GM20000 (cell line): ENCODE measurements at places on chromosomes 7 and 10.

GRCh38 chr7:32500922-32501341, 5.6 kb downstream of the AVL9 start:
- DNase-seq: no peak

GRCh38 chr7:28979776-28980175, 21.6 kb upstream of the TRIL start:
- DNase-seq: no peak

DNA sequence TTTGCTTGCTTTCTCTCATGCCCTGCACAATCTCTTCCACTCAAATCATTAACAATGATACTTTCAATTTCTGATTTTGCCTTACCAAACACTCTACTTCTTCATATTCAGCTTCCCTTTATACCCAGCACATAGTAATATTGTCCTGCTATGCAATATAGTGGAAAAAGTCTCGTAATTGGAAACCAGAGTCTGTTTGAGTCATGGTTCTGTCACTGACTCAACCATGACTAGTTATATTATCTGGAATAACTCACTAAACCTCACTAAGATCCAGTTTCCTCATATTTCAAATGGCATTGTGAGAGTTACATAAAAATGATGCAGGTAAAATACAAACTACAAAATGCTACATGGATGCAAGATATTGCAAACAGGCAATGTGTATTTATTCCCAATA, 98.5 kb upstream of the LRRTM3 start:
- DNase-seq: no peak

DNA sequence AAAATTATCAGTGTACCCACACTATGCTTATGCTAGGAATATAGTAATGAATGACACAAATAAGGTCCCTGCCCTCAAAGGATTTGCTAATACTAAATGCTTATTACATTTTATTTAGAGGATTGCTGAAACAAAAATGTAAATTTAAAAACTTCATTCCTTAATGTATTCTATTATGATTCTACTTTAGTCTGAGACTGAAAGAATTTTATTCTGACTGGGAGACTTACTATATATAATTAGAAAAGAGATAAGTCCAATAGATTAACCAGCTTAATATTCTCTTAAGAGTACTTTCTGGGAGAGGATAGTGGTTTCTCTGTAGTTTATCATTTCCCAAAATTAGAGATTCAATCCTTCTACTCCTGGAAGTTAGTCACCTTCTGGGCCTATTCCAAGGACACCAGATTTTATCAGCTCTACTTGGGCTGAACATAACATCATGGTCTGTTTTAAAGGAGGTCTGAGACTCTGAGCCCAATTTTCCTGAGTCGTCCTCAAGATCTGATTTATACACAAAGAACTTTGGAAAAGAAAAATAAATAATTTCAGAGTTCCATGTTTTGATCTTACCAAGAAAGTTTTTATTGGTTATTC, 41.1 kb downstream of the ASZ1 start:
- no peak for DNase-seq

- no peak for DNase-seq
These were observed 1.3 kb upstream of the EBF3 start for GRCh38 chr10:129965425-129965808.

DNA sequence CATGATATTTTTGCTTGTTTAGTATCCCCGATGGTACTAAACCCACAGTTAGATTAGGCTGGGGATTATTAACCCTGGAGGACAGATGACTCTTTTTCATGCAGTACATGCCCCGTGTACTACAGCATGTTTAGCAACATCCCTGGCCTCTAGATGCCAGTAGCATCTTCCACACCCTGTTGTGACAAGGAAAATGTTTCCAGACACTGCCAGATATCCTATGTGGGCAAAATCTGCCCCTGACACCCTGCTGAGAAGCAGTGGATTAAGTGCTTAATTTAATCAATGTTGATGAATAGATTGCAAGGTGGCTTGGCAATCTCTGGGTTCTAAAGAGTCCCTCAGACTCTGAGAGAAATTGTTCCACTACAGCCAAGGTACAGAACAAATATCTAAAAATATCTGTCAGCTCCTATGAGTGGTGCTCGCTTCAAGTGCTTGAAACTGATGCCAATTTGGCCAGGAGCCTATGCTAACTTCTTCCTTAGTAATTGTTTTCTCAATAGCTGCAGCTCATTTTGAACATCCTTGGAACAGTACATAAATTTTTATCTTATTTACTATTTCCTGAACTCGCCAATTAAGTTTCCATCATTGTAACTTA, 247.0 kb downstream of the SORCS1 start:
- no peak for DNase-seq

GRCh38 chr7:149625947-149626392, 128.4 kb upstream of the ZNF746 start:
- DNase-seq: no peak

DNA sequence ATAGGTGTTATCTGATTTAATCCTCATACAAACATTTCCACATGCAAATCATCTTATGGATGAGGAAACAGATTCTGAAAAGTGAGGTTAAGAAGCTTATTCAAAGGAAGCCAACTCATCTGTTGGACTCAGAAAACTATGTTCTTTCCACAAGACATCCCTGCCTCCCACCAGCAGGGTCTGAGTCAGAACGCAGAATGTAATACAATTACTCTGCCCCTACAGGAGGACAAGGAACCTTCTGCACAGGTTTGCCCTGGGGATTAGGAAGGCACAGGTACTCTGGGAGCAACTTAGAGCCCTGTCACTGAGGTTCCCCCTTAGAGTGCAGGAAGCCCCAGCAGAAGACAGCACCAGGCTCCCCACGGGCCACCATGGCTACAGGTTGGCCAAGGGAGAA, 255.7 kb downstream of the TNS3 start:
- DNase-seq: no peak

GRCh38 chr10:6230315-6230714, 27.6 kb downstream of the PFKFB3 start:
- no peak for DNase-seq

- DNase-seq: no peak
These were observed 33.6 kb downstream of the NKX6-2 start for GRCh38 chr10:132752378-132752777.

DNA sequence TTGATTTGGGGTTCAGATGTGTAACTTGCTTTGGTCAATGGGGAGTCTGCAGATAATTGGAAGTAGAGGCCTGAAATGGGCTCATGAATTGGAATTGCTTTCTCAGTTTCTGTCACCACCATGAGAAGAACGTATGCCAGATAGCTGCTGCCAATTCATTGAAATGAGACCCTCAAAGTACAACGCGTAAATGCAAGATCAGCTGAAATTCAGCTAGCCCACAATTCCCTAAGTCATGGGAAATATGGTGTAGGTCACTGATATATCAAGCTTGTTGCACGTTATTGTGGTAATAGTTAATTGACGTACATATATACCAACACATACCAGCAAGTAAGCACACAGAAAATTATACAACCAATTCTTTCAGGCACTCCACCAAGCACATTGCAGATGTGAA, 520.0 kb downstream of the NRG3 start:
- no peak for DNase-seq

DNA sequence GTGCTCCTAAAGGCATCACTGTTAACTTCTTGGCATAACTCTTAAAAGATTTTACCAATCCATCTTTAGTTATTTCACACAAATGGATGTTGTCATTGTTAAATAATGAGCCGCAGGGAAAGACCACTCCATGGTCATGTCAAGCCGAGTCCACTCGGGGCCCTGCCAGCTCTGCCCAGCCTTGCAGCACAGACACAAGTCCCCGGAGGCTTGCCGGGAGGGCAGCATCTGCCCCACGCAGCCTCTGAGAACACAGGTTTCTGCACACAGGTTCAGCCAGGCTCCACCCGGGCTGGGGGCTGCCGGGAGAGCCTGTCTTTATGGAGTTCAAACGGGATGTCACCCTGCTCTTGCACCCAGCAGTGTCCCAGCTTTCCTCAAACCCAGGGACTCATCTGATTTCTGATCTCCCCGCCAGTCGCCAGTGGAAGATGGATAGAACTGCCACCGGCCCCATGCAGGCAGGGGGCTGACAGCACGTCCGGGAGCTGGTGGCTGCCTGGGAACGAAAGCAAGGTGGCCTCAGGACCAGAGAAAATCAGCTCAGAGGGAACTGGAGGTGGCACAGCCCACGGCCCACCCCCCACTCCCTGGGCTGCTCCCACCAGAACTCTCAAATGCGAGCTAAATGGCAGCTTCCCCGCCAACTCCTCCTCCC, 156.2 kb downstream of the TCERG1L start:
- no peak for DNase-seq

GRCh38 chr10:8407501-8408021, 353.1 kb downstream of the GATA3 start:
- DNase-seq: no peak

- DNase-seq: peak; percentile 25
These were observed 780 bp downstream of the ALDH18A1 start for GRCh38 chr10:95655571-95656290.

DNA sequence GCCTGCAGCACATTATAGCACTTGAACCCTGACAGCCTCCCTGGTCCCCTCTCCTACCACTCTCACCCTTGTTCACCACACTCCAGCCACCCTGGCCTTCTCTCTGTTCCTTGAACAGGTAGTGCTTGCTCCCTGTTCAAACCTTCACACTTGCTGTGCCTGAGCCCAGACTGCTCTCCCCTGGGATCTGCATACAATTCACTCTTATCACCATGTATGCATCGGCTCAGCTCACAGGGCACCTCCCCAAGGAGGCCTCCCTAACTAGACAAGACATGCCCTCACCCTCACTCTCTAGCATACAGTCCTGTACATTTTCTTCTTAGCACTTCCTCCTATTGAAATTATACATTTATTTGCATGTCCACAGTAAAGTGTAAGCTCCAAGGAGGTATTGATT, 59.3 kb downstream of the FAM13C start:
- DNase-seq: no peak

GRCh38 chr7:95536656-95537311, 51.0 kb downstream of the ASB4 start:
- DNase-seq: no peak

DNA sequence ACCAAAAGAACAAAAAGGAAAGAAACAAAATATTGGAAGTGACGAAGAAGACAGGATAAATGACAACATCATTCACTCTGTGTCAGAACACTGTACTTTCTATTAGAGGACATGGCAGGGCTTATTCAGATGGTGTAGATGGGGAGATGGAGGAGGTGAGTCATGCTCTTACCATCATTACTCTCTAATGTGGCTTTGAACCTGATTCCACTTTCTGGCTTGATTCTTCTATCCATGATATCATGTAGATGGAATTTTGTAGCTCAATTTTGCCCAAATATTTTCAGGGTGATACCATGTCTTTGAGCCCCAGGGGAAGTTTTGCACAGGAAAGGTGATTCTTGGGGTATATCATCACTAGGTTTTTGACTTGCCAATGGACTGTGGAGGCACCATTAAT, 91.7 kb downstream of the CFAP58 start:
- no peak for DNase-seq

GRCh38 chr7:36971515-36972139, 247.3 kb upstream of the AOAH start:
- no peak for DNase-seq

DNA sequence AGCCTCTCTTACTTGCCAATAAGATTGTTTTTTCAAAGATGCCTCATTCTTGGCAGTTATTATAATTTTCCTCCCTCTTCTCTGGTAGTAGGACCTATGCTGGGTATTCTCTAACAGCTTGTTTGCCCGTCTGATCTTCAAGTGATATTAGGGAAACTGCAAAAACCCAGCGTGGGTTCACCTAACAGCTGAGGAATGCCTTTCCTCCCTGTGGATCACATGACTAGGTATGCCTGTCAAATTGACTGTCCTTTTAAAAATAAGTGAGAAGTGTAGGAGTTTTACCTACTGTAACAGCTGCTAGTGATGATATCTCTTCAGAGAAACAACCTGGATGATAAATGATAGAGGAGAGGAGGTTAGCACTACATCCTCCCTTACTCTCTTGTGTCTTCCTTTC, 22.0 kb downstream of the HECTD2 start:
- no peak for DNase-seq

DNA sequence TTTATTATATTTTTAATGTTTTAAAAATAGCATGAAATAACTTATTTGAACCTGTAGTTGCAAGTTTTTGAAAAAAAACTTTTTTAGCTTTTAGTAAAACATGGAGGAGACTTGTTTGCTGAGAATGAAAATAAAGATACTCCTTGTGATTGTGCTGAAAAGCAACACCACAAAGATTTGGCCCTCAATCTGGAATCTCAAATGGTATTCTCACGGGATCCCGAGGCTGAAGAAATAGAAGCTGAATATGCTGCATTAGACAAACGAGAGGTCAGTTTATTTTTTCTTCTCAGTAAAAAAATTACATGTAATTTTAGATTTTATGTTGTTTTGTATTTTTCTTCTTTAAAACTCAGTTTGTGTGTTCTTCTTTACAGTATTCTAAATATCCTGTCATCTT, 73.5 kb downstream of the ANKIB1 start:
- DNase-seq: no peak

GRCh38 chr10:49667991-49668390, 11.5 kb upstream of the C10orf53 start:
- DNase-seq: no peak

GRCh38 chr7:7114575-7115291, 67.6 kb upstream of the C1GALT1 start:
- DNase-seq: no peak

DNA sequence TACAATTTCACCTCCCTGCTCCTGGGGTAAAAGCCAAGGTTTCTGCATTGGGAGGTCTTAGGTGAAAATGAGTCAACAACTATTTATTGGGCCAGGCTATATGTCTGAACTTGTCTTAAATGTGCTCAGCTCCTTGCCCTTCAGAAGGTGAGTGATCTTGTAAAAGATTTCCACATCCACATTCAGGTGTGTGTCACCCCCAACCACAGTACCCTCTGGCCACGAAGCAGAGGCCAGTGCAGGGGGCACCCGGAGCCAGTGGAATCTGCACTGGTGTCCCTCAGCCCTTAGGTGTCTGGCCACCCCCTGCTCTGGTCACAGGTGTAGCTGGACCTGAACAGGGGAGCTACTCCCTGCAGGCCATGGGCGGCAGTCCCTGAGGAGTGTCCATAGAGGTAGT, 198.5 kb downstream of the PAXIP1 start:
- DNase-seq: no peak

- no peak for DNase-seq
These were observed 38.0 kb downstream of the UBE3C start for GRCh38 chr7:157176771-157177170.

DNA sequence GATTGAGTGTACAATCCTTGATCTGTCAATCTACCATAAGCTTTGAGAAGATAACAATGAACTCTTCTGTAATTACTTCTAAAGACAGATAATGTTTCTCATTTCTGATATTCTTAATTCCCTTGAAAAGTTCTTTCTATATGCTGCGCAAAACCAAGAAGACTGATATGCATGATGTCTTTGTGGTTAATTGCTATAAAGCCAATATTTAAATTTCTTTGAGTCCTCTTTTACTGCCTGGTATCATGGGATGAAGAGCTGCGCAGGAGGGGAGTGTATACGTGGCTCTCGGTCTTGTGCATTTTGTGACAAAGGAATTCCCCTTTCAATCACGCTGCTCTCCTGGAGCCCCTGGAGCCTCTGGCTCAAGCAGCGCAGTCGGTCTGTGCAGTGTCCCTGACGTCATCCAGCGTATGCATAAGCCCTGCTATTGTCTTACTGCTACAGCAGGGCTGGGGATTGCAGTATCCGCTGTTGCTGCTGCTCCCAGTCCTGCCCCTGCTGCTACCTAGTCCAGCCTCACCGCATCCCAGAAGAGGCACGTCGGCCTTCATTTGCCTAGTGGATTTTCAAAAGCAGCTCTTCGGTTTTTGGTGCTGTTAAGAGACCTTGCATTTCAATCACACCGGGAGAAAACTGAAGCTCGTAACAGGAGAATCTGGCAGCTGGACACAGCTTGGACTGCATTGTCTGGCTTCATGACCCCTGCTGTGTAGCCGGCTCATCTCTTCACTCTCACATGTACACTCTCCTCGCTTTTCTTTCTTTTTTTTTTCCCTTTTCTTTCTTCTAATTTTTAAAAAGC, 66.7 kb downstream of the ST7 start:
- no peak for DNase-seq
